CD4-positive, alpha-beta T cell treated with Interleukin-6 at 100 ng/mL for 8 hours (primary cell): ENCODE measurements at places on chromosomes 1 and 21.

GRCh38 chr1:56576880-56577405, 2.4 kb downstream of the PLPP3 start:
- no peak for DNase-seq

- DNase-seq: peak; percentile 17
Observed at GRCh38 chr1:66371233-66372005, 162.5 kb upstream of the SGIP1 start.

DNA sequence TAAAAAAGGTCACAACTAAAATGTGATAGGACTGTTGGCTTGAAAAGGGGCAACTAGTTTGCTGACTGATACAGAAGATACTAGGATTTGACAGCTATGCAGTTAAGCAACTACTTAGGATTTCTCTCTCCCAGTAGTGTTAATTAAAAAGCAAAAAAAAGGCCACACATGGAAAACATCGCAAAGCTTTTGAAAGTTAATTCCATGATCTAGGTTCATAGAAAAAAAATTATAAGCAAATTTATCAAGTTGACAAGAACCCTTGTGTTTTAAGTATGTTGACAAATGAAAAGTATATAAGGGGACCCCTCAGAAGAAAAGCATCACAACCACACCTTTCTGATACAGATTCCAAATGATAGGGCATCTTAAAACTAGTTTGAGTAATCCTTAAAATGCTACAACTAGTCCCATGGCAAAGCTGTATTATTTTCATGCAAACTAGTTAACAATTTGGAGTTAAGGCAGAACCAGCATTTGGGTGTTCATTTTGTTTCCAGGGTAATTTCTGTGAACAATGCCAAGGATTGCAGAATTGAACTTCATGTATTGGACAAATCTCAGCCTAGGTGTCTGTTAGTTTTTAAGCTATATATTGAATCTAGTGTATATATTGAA, 4.1 kb downstream of the PNRC2 start:
- DNase-seq: no peak

- no peak for DNase-seq
Observed at GRCh38 chr21:45327441-45328197, 39.9 kb upstream of the POFUT2 start.

DNA sequence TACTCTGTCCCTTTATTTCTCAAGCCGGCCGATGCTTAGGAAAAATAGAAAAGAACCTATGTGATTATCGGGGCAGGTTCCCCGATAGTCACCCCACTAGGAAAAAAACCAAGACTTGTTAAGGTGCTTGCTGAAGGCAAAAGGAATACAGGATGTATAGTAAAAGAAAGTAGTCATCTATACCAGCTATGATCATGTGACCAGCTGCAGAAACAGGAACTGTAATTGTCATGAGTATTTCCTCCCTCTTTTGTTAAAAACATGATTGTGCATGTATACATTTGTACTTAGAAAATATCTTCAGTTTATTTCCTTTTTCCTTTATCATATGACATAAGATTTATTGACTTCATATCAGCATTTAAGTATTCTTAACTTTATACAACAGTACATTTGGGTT, 30.5 kb downstream of the PIGK start:
- DNase-seq: no peak

DNA sequence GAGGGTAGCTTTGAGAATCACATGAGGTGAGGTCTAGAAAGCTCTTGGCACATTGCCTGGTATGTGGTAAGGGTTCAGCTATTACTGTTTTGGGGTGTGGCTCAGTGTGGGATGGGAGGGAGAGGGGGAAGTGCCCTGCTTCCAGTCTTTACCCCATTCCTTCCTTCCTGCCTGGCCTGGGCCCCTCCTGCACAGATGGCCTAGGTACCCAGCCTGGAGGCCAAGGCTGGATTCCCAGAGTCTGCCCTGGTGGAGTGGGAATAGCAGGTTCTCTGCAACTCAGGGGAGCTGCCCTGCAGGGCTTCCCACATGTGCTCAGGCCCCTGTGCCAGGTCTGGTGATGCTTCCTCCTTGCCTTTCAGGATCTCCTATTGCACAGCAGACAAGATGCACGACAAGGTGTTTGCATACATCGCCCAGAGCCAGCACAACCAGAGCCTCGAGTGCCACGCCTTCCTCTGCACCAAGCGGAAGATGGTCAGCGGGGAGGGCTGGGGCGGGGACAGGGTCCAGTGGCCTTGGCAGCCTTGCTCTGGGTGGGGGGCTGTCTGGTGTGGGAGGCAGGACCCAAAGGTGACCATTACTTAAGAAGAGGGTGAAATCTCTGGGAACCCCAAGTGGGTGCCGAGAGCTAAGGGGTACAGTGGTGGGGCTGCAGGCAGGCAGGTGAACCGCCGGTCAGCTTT, 13.5 kb downstream of the LDLRAP1 start:
- peak; percentile 76 for DNase-seq

- peak; percentile 35 for DNase-seq
Observed at GRCh38 chr1:236395230-236395946, 1.3 kb downstream of the EDARADD start.

DNA sequence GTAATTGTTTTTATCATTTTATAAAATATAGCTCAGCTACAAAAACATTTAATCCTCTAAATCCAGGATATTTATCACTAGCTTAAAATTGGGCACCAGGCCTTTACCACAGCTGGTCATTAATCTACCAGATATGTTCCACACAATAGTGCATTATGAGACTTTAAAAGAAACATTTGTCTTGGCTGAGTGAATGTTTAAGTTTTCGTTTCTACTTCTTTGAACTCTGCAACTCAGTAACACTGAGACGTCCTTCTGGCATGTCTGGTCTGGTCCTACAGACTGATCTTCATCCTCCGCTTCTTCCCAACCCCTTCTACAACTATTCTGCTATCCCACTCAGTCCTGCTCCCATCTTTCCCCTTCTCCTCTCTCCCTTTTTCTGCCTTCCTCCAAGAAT, 296.2 kb downstream of the NEGR1 start:
- no peak for DNase-seq

DNA sequence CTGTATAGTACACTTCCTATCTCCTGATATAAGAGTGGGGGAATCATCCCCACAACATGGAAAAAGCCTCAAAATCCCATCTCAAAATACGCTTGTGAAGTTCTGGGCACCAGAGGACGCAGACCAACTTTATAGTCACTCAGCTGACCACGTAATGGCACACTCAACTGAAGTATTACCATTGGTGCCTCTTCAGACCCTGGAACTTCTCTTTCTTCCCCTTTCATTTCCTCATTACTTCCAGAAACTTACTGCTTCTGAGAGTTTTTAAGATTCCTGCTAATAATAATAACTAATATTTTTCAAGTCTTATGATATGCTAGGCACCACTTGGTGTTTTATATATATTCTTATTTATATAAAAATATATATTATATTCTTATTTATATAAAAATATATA, 202.6 kb downstream of the PTPRC start:
- DNase-seq: no peak

DNA sequence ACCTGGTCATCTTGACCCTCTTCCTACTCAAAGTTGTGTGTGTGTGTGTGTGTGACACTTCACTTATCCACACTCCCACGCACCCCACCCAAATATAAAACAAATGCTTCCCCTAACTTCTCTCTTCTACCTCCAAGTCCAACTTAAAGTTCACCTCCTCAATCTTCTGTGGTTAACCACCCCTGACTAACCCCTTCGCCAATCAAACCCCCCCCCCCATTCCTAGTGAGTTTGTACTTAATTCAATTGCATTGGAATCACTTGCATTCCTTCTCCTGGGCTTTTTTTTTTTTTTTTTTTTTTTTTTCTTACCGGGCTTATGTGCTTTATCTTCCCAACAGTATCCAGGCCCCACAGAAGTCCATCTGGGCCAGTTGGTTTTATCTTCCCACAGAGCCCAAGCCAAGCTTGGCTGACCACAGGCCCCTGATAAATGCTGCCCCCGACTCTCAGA, 78.4 kb downstream of the CD58 start:
- DNase-seq: no peak

DNA sequence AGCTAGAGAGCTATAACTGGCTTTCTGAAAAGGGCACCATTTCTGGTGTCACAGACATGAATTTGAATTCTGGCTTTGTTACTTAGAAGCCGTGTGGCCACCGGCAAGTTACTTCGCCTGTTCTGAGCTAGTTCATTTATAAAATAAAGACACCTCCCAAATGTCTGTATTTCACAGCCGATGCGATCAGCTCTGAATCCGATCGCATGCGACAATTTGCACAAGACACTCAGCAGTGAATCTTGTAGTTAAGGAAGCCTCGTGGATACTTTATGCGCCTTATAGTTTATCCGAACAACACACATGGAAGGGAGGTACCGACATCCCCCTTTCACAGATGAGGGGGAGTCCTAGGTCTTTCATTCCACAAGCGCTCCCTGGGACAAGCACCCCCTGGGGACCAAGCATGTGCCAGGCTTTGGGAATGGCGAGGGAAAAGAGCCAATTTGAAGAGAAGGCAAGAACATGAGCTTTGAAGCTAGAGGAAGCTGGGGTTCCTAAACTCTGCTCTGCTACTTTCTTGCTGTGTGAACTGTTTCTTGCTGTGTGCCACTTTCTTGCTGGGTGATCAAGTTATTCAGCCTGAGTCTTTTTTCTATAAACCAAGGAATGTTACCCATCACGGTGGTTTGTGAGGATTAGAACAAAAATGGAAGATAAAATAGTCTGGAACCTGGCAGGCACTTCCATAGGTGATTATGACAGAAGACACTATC, 3.9 kb downstream of the ID3 start:
- no peak for DNase-seq
